GM06990 (cell line): ENCODE measurements at places on chromosomes 6 and 20.
A peak's percentile ranks its signal among the peaks of the same experiment; 100 is the strongest.

DNA sequence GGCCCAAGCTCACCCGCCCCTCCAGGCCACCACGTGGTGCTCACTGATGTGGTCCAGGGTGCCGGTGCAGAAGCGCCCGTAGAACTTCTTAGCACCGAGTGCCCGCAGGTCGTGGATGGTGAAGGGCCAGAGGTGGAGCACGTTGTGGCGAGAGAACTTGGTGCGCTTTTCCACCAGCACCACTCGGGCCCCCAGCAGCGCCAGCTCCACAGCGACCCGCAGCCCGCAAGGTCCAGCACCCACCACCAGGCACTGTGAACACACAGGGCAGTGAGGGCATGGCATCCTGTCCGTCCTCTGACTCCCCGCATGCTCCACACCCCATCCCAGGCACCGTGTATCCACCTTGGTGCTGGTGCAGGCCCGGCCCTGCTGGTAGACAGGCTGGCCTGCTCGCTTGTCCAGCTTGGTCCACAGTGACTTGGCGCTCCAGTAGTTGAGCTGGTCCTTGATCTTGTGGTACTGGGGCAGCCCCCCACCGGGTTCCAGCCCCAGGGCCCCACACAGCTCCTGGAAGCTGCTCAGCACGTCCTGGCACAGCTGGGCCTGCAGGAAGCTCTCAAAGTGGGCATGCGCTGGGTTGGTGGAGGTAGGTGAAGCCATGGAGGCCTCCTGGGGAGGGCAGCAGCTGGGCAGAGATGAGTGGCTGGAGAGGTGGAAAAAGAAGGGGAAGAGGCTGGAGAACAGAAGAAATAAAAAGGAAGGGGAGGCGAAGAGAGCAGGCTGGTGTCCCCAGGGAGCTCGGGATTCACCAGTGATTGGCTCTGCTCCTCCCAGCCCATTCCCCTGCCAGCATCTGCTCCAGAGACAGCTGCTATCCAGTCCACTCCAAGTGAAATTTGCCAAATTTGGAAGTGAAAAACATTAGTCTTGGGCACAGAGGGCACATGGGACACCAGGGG lies 1.7 kb downstream of the MICAL1 start:
- no peak for DNase-seq

DNA sequence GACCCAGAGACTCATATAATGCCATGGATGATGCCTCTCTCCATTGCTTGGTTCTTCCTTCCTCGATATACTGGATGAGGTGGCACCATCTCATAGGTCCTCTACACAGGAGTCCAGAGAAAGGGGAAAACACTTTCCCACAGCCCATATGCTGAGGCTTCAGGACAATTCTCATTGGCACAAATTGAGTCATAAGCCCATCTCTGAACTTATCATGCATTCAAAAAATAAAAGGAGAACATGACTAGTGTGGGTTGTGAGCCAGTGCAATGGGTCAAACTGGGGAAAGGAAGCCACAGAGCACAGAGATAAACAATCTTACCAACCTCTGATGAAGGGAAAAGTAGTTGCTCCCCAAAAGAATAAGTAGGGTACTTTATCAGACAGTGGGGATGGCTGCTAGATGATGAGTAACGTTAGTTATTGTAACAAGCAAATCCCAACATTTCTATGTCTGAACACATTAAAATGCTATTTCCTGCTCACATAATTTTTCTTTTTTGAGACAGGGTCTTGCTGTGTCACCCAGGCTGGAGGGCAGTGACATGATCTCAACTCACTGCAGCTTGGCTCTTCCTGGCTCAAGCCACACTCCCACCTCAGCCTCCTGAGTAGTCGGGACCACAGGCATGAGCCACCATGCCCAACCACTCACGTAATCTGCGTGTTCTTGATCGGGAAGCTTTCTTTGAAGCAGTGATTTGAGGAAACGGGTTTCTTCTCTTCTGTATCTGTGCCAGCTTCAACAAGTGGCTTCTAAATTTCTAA lies 27.0 kb downstream of the SOD2 start:
- no peak for DNase-seq

- DNase-seq = no peak
Observed at GRCh38 chr6:6834356-6835222, 246.1 kb downstream of the LY86 start.

DNA sequence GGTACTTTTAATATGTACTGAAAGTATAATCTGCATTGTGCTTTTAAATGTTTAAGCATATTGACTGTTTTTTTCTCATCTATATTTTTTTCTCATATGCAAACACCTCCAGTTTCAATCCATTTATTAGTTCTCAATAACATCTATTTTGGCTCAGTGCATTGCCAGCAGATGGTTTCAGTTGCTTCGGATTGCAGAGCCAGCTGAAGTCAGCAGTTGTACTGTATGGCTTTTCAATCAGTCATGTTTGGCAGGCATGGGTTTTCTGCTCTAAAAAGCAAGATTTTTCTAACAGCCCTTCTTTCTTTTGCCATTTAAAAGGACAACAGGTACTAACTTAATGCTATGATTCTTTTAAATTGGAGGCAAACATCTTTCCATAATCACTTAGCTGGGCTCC lies 121.2 kb downstream of the CD109 start:
- no peak for DNase-seq

GRCh38 chr6:84062519-84063154 lies 29.1 kb downstream of the MRAP2 start:
- DNase-seq = no peak

DNA sequence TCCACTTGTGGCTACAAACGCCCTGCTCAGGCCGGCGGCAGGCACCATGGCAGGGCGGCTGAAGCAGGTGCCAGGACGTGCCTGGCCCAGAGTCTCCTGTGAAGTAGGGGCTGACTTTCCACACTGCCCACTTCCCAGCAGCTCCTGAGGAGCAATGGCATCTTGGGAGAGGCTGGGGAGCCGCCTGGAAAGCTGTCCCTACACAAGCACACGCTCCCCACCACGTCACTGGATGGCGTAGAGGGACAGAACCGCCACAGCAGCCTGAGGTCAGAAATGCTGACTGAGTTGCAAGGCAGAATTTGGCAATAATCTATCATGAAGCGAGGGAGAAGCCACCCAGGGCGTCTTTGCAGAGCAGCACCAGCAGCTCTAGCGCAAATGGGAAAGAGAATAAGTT lies 86.3 kb downstream of the NINL start:
- DNase-seq = no peak

- no peak for DNase-seq
Observed at GRCh38 chr6:34213772-34214171, 22.9 kb upstream of the HMGA1 start.

GRCh38 chr6:76862936-76863335 lies 600.4 kb downstream of the HTR1B start:
- no peak for DNase-seq

DNA sequence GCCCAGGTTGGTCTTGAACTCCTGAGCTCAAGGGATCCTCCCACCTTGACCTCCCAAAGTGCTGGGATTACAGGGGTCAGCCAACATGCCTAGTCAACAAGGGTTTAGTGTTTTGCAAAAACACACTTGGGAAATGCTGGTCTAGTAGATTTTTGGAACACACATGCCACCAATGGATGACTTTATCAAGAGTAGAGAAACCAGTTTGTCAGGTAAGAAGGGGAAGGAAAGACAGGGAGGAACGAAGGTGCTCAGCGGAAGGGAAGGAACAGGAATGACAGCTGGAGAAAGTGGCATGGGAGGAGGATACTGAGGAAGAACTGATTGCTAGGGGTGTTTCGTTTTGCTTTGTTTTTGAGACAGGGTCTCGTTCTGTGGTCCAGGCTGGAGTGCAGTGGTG lies 15.6 kb upstream of the SEC63 start:
- no peak for DNase-seq

DNA sequence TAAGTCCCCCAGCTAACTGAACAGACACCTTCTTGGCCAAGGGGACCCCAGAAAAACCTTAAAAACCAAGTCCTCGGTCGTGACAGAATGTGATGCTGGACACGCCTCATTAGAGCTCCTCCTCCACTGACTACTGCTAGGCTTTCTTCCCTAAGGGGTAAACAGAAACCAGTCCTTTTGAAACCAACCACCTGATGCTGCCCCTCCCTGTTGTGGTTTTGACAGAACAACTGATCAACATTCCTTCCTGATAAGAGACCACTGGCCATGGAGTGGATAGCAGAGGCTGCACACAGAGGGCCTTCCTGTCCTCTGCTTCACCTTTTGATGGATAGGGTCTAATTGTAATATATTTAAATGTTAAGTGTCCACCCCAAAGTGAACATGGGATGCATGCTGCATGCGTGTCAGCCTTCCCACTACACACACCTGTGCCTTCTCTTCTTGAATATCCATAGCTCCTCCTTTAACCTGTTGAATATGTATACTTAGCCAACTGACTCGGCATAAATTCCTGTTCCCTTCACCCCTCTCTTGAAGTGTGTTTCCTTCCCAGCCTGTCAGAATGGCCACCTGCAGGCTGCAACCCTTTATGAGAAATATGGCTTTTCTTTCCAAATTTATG lies 27.9 kb upstream of the SLC2A12 start:
- DNase-seq = no peak

GRCh38 chr6:50128420-50129005 lies 78.8 kb upstream of the DEFB112 start:
- DNase-seq = no peak

DNA sequence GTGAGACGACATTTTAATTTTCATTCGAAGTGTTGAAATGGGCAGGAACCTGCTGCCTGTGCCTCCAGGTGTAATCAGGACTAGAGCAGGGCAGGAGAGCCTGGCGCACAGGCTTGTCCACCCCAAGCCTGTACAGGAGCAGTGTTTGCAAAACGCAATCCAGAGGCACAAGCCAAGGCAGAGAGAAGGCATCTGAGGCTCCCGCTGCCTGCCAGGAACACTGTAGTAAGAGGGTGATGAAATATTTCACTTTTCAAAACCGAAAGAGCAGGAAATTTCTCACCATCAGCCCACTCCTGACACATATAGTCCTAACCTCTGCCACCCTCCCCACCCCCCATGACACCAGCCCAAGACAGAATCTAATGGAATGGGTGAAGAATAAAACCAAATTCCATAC lies 132.5 kb downstream of the RTN4IP1 start:
- DNase-seq = no peak

- DNase-seq = no peak
Observed at GRCh38 chr6:164286011-164286410, 871.5 kb downstream of the QKI start.

DNA sequence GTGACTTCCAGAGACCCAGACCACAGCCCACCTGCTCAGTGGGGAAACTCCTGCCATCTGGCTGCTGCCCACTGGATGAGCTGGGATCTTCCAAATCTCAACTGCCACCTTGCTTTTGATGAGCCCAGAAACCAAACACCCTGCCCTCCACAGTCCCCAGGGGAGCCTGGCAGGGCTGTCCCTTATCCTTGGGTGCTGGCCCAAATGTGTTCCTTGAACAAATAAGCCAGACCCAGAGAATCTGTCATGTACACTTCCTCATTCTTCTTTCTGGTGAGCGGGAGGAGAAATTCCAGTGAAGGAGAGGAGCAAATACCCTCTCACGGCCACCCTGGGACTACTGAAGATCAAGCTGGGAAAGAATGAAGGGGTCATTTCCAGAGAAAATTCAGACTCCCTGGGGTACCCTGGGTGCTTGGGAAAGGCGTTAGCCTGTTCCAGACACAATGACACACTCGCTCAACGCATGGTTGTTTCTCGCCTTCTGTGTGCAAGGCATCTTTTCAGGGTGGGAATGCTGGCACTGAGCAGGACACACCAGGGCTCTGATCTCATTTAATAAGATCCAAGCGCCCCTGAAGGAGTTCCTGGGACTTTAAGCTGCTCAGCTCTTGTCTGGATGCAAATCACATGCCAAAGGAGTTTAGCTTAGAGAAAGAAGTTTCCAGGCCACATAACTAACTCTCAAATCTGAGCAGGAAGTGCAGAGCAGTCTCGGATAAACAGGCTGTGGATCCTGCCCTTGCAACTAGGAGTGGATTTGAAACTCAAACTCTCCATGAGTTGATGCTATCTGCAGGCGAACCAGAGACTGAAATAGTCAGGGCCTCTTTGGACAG lies 38.5 kb downstream of the PXDC1 start:
- DNase-seq = no peak

DNA sequence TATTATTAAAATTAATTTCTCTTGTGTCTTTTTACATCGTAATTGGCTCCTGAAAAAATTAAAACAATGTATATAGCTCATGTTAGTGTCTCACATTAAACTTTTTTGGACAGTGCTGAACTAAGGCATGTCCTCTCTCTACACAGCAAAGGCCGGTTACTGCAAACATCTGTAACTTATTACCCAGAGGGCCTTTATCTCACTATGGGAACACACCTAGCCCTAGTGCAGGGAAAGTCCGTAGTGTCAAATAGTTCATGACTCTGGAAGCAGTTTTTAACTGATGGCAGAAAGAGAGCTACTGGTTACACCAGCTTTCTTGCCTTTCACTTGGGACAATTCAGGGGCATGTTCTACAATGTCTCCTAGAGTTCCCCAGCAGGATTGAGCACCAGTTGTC lies 82.2 kb downstream of the PAK5 start:
- no peak for DNase-seq

GRCh38 chr6:73515204-73515655 lies 5.6 kb downstream of the EEF1A1 start:
- DNase-seq = peak; percentile 20

DNA sequence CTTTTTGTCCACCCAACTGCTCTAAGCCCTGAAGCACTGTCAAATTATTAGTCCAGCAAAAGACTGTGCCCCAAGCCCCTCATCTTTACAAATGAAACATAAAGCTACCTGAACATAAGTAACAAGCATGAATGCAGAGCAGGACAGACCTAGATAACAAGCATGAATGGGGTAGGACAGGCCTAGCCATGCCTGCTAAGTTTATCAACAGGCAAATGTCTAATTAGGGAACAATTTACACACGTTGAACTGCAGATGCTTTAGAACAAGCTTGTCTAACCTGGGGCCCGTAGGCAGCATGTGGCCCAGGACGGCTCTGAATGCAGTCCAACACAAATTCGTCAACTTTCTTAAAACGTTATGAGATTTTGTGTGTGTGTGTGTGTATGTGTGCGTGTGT lies 13.6 kb downstream of the FBXO30 start:
- DNase-seq = no peak
